Activated T-cell treated with anti-CD3 and anti-CD28 coated beads, Interleukin-2, amount 50 U/mL, for 4 hours (primary cell): ENCODE measurements at places on chromosomes 1 and 21. TPM values are rescaled to one million over a fixed set of nuclear protein-coding genes. Genes with fewer than 3 reads are reported as not detected.

The ALX3 gene
- not detected for total RNA-seq

The TNNI3K gene
- total RNA-seq: not detected

The SLC6A9 gene
- total RNA-seq: 18.3 TPM

The FOXD3 gene
- not detected for total RNA-seq

The ATP1A4 gene
- not detected for total RNA-seq

The POLR3C gene
- 55.6 TPM for total RNA-seq

The LYPD8 gene
- not detected for total RNA-seq

The RNF115 gene
- total RNA-seq: 13.5 TPM

The NHLH2 gene
- total RNA-seq: not detected

The HTR6 gene
- 0.43 TPM for total RNA-seq

The CASZ1 gene
- 11.2 TPM for total RNA-seq

The HFM1 gene
- not detected for total RNA-seq

The MSH4 gene
- 0.45 TPM for total RNA-seq
